ENCODE measurements at places on chromosomes 2 and 18.
A peak's percentile ranks its signal among the peaks of the same experiment; 100 is the strongest.

- DNase-seq: no peak
Measured at GRCh38 chr18:4987452-4988405, 209.3 kb downstream of the AKAIN1 start.

DNA sequence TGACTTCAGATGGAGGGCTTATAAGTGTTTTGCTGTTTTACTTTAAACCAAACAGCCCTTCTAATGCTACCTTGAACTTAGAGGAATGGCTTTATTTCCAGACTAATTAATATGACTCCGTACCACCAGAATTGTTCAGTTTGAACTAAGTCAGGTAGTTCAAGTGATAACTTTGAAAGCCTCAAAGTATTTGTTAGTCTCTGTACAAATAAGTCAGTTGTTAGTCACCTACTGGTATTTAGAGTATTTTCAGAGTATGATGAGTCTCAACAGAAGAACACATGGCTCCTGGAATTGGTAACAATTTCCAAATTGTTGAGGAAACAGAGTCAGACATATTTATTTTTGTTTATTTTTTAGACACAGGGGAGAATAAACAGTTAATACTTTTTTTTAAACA lies 381.8 kb upstream of the NRXN1 start:
- no peak for DNase-seq

DNA sequence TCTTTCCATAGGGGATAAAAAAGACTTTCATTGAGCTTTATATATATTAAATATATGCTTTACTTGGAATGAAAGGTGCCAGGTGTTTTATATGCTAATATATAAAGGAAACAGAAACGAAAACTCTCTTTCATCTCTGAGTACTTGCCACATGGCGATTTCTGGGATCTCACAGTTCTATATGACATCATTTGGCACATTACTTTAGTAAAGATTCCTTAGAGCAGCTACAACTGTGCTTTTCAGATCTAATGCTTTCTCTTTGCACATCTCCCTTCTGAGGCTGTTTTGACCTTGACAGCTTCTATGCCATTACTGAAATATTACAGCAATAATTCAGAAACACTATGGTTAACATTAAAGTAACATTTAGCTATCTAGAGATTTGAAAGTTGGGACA lies 1082.9 kb upstream of the CDH2 start:
- no peak for DNase-seq

- DNase-seq: peak; percentile 47
Measured at GRCh38 chr2:161077367-161078210, 82.6 kb upstream of the TANK start.

DNA sequence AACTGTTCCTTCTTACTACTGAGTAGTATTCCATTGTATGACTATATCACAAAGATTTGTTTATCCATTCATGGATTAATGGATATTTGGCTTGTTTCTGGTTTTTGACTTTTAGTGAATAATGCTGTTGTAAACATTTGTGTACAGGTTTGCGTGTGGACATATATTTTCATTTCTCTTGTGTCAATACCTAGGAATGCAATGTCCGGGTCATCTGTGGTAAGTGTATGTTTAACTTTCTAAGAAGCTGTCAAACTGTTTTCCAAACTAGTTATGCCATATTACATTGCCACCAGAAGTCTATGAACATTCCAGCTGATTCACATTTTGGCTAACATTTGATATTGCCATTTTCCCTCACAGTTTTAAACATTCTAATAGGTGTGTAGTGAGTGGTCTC lies 29.1 kb upstream of the SLC16A14 start:
- DNase-seq: peak; percentile 34

GRCh38 chr2:230256733-230257332 lies 31.3 kb downstream of the SP140 start:
- no peak for DNase-seq

- DNase-seq: no peak
Measured at GRCh38 chr2:97742381-97742847, 29.0 kb downstream of the ZAP70 start.

DNA sequence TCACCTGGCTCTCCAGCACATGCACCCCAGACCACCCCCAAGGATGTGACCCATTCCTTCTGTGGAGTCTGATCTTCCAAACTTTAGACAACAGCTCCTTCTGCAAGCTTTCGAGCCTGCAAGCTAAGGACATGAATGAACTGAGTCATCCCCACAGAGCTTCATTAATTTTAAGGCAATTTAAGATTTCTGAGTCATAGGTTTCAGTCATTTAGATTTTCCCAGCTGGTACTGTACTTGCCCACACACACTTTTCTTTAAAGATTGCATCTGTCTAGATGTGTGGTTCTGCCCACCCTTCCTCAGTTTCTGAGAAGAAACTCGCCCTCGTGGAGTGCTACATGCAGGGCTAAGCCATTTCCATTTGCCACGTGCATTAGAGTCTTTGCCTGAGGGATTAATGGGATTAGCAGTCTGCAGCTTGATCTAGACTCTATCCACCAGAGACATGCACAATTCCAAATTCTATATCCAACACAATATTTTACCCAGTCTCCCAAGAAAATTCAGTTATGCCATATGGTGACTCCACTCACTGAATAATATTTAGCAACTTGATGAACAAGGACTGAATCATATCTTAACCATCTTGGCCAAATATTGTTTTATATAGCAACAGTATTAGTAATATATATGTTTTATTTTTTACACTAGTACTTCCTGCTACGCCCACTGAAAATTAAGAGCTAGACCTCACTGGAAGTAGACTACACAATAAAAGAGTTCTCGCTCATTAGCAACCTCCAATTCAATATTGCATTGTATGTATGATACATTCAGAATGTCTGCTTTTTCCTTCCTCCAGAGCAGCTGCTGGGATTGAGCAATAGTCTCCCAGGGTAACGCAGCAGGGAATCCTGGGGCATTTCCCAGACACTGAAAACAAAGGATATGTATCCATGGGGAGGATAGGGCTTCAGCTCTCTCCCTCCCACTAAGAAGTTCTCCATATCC lies 14.3 kb upstream of the TRIB2 start:
- peak; percentile 71 for DNase-seq

- no peak for DNase-seq
Measured at GRCh38 chr2:236550290-236550689, 19.3 kb upstream of the ACKR3 start.

GRCh38 chr2:161681046-161681445 lies 56.8 kb downstream of the SLC4A10 start:
- peak; percentile 56 for DNase-seq

DNA sequence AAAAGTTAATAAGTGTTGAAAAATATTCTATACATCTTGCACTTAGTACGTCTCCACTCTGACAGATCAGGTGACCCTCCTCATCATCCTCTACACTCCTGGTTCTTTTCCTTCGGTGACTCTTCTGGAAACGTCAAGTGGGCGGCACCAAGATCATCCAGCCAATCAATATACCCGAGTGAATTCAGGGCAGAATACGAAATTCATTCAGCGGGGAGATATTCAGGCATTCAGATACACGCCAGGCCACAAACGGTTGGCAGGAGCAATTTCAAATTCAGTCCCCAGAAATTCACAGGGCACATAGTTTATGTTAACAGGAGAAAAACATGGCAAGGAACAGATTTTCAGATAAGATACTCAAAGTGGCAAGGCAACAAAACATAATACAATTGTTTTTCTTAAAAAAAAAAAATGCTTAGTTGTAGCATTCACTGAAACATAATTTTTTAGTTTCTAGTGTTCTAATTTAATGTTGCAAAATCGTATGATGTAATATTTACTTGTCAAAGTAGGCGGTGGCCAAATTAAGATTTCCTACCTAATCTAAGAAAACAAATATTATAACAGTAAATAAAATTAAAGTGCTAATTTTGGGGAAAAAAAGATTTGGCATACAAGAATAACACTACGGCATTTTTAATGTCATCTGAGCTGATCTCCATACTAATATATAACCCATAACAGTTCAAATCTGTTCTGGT lies 4.2 kb downstream of the CLK1 start:
- DNase-seq: no peak

- DNase-seq: peak; percentile 18
Measured at GRCh38 chr2:178449700-178450523, 1.1 kb downstream of the PRKRA start.

DNA sequence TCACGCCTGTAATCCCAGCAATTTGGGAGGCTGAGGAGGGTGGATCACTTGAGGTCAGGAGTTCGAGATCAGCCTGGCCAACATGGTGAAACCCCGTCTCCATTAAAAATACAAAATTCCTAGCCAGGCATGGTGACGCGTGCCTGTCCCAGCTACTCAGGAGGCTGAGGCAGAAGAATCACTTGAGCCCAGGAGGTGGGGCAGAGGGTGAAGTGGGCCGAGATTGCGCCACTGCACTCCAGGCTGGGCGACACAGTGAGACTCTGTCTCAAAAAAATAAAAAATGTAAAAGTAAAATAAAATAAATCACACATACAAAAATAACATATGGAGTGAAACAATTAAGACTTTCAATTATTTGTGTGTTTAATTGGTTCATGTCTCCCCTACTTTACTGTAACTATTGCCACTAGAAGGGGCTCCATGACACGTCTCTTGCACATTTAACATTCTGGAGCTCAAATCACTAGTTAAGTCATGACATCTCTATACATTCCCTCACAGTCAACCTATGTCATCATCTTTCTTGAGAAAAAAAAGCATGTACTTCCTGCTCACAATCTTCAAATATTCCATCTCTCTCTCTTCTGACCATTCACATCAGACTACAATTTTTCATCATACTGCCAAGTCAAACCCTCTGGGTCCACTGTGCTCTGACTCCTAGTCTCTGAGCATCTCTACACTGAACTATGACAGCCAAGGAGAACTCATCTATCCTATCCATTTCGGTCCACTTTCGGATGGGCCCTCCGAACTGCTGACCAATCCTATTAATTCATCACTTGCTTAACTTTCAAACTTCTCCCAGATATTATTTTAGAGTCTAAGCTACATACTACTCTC lies 6.7 kb downstream of the GFPT1 start:
- DNase-seq: peak; percentile 17

DNA sequence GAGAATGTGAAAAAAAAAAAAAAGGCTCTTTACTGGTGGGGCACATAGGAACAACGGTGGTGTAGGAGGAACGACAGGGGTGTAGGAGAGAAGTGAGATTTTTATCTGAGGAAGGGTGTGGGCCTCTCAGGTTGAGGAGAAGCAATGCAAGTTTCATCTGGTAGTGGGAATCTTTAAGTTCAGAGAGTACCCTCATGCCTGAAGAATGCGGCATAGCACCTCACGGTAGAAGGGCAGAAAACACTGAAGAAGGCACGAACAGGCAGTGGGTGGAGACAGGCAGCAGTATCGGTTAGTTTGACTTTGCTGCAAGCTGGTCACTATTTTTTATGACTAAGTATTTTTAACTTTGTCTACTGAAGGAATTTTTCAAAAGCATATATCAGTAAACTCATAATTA lies 52.2 kb upstream of the TSPYL6 start:
- peak; percentile 21 for DNase-seq

DNA sequence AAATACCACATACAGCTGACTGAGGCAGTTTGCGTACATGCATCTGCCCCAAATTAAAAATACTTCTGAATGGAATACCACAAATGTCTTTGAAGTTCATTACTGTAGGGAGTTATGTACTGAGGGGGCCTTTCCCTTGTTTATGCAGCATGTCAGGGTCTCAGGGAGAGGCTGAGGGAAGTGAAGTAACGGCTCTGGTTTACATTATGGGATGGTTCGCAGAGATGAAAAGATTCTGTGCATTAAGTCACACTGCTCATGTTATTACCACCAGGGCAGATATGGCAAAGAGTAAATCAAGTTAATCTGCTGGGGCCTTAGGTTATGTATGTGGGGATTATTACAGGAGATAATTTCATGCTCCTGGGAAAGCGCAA lies 385.9 kb upstream of the RND3 start:
- DNase-seq: no peak

- no peak for DNase-seq
Measured at GRCh38 chr2:220451438-220451837, 824.0 kb downstream of the SLC4A3 start.

DNA sequence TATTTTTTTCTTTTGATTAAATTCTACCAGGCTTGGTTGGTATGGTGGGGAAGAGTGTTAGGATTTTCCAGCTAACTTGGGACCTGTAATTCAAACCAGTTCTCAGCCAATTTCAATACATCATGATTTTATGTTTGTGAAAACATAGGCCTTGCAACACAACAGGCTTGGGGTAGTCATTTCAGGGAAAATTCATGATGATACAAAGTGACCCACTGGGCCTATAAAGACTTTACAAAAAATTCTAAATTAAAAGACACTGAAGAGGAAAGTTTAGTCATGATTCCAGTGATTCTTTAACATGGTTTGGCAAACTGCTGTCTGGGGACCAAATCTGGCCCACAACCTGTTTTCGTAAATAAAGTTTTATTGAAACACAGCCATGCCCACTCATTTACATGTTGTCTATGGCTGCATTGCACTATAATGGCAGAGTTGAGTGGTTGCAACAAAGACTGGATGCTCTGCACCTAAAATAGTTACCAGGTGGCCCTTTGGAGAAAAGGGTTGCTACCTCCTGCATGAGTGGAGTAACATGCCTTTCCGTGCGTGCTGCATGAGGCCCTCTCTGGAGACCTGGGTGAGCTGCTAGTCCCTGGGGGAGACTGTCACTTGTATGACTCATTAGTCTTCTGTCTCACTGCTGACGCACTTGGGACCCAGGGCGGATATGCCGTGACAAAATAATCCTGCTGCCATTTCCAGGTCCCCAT lies 73.6 kb downstream of the NPAS2 start:
- peak; percentile 43 for DNase-seq

DNA sequence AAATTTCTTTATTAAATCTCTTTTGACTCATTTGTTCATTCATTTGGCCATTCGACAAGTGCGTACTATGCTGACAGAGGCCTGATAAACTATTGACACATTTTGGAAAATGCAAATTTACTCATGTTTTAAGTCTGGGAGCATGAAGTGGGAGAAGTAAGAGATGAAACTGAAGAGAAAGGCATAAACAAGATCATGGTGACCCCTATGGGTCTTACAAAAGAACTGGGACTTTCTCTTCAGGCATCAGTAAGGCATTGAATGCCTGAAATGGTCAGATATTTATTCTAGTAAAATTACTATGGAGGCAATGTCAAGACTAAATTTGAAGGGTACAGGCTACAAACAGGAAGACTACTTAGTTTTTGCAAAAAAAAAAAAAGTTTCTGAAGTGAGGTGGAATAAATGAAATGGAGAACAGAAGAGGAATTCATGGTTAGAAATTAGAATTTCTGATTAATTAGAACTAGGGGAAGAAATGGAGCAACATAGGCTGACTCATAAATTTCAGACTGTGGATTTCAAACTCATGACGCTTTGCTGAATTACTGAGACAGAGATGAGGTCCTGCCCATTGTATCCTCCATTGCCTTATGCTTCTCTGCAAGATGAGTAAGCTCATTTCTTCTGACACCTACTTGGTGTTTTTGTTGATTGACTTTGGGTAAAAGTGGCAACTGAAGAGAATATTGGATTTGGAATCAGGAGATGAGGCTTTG lies 32.7 kb downstream of the VSNL1 start:
- no peak for DNase-seq
